Amniotic stem cell (primary cell): ENCODE measurements at places on chromosomes 5 and 9.

GRCh38 chr5:96391921-96392320, 41.1 kb downstream of the PCSK1 start:
- no peak for DNase-seq

DNA sequence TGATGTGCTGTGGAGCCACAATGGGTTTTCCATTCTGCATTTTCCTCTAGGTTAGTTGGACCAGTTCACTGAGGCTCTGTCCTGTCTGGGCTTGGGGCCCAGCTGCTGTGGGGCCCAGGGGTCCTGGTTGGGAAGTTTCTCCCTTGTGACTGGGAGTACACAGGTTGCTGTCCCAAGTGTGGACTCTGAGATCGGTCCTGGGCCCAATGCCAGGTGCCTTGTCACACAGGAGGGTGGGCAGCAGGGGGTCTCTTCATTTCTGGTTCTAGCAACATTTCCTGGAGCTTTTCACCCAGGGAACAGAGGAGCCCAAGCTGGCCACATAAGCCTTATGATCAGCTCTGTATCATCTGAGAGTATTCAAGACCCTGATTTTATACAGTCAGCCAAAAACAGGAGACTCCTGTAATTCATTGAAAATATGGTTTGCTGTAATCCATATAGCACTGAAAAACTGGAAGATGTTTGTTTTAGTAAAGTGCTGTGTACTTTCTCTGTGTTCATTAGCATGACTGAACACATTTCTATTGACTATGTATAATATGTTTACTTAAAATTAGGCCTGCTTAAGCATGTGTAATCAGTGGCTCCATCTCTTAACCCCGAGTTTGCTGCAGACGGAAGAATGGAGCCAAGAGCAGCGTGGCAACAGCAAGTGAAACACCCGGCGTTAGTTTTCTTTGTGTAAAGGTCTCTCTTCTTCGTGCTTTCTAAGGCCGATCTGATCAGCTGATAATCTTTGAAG, 62.5 kb downstream of the MVB12B start:
- DNase-seq, result no peak

DNA sequence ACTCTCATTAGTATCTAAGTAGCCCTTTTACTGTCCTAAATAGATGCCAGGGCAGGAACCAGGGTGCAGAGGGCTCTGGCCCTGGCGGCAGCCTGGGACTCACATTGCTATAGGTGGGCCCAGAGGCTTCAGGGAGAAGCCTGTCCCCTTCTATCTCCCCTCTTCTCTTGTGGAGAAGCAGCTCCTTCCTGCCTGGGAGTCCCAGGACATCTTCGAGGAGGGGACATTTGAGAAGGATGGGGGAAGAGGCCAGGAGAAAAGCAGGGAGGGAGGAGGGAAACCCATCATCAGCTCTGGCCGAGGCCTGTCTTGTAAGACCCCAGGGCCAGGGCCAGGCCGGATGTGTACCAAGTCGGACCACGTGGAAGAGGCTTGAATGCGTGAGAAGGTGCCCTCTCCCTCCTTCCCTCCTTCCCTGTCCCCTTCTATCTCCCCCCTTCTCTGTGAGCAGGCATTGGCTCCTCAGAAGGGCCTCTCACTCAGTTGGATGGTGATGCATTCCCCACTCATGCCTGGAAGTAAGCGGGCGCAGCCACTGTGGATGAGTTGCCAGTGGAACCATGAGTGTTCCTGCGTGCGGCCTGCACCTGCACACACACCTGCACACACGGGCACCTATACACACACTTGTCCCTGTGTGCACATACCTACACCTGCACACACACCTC, 20.7 kb upstream of the LPCAT1 start:
- DNase-seq, result no peak

GRCh38 chr5:141963701-141964100, 5.2 kb upstream of the RNF14 start:
- no peak for DNase-seq

GRCh38 chr5:134289509-134290113, 63.7 kb upstream of the PPP2CA start:
- peak; percentile 54 for DNase-seq

GRCh38 chr9:137229903-137230704, 597 bp upstream of the SLC34A3 start:
- DNase-seq, result no peak
